ENCODE measurements at places on chromosomes 5 and 9. TPM values are rescaled to one million over a fixed set of nuclear protein-coding genes. Genes with fewer than 3 reads are reported as not detected.
A peak's percentile ranks its signal among the peaks of the same experiment; 100 is the strongest.

GRCh38 chr5:88238732-88239131 is 29.9 kb downstream of the TMEM161B start:
- no peak for DNase-seq

DNA sequence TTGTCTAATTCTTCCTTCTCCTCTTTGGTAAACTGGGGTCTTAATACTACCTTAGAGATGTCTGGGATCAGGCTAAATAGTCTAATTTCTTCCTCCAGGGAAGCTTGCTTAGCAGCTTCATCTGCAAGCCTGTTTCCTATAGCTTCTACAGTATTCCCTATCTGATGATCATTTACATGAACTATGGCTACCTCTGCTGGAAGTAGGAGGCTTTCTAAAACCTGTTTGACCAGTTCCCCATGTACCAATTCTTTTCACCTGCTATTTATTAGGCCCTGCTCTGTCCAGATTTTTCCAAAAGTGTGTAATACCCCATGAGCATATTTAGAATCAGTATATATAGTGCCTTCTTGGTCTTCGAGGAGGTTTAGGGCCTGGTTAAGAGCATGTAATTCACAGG is 619.8 kb downstream of the HINT1 start:
- DNase-seq: no peak

DNA sequence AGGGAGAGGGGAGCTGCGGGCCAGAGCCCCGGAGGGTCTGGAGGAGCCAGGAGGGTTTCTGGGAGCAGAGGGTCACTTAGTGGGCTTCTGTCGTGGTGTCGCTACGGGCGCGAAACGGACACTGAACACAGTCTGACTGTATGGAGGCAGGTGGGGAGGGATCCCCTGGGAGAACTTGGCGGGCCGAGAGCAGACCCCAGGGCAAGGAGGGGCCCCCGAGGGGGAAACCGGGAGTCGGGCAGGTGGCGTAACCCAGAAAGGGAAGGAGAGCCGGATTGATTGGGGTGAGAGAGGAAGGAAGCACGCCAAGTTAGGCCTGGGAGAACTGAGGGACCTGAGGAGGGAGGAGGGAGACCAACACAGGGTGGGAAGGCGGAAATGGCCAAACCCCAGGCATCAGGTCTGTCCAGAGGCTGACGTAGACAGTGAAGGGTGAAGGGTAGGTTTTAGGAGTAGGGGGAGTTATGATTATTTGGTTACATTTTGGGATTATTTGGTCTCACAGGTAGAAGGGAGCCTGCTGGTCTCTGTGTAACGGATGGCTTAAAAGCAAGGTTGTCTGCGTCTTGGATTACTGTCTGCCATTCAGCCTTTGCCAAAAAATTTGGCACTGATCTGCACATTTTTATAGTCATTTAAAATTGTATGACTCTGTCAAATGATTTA is 3.3 kb upstream of the MSMP start:
- peak; percentile 68 for DNase-seq

GRCh38 chr5:149581192-149581861 is at the start of gene ARHGEF37:
TSS of gene ARHGEF37 (plus strand) at chr5:149581498. CDS start at chr5:149597770, 16,272 bp downstream.
- DNase-seq: peak; percentile 85

DNA sequence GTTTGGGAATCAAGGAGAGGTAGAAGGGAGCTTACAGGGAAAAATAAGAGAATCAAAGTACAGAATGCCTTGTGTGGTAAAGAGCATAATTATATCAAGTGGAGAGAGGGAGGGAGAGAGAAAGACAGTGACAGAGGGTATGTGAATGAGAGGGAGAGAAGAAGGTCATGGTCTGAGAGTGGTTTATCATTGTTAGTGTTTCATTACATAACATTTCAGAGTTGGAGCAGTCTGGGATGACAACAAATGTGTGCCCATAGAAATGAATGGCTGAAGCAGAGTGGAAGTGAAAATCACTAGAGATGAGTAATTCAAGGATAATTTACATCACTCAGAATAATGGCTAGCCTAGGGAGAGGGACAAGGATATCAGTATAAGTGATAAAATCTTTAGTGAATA is 799.2 kb downstream of the TLE1 start:
- no peak for DNase-seq

DNA sequence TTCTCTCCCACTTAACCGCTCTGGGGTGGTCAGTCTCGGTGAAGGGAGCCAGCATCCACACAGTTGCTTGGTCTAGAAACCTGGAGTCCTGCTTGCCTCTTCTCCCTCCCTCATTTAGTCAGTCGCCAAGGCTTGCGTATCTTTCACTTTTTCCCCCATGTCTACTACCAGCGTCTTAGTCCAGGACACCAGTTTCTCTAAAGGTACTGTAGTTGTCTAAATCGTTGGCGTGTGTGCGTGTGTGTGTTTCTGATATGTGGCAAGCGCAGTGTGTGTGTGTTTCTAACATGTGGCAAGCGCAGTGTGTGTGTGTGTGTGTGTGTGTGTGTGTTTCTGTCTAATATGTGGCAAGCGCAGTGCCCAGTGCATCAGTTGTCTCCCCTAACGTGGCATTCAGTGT is 641 bp downstream of the ATP6V1G1 start:
- DNase-seq: no peak

DNA sequence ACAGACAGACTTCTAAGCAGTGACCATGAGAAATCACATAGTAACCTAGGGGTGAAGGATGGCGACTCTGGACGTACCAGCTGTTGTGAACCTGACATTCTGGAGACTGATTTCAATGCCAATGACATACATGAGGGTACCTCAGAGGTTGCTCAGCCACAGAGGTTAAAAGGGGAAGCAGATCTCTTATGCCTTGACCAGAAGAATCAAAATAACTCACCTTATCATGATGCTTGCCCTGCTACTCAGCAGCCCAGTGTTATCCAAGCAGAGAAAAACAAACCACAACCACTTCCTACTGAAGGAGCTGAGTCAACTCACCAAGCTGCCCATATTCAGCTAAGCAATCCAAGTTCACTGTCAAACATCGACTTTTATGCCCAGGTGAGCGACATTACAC is 38.0 kb upstream of the CCDC152 start:
- no peak for DNase-seq

GRCh38 chr5:10272053-10272874 is 22.2 kb downstream of the CCT5 start:
- DNase-seq: no peak

Gene VAV2
- total RNA-seq: 28.2 TPM

Gene PLAC8L1
- total RNA-seq: 0.46 TPM

Gene GZMA
- 2.4 TPM for total RNA-seq

Gene FAM163B
- 0.51 TPM for total RNA-seq

Gene PARP8
- 59.4 TPM for total RNA-seq

Gene MLANA
- not detected for total RNA-seq
